GM12864 (cell line): ENCODE measurements at places on chromosomes 5 and 9.

GRCh38 chr5:68329554-68330255 is 114.1 kb downstream of the PIK3R1 start:
- no peak for DNase-seq

DNA sequence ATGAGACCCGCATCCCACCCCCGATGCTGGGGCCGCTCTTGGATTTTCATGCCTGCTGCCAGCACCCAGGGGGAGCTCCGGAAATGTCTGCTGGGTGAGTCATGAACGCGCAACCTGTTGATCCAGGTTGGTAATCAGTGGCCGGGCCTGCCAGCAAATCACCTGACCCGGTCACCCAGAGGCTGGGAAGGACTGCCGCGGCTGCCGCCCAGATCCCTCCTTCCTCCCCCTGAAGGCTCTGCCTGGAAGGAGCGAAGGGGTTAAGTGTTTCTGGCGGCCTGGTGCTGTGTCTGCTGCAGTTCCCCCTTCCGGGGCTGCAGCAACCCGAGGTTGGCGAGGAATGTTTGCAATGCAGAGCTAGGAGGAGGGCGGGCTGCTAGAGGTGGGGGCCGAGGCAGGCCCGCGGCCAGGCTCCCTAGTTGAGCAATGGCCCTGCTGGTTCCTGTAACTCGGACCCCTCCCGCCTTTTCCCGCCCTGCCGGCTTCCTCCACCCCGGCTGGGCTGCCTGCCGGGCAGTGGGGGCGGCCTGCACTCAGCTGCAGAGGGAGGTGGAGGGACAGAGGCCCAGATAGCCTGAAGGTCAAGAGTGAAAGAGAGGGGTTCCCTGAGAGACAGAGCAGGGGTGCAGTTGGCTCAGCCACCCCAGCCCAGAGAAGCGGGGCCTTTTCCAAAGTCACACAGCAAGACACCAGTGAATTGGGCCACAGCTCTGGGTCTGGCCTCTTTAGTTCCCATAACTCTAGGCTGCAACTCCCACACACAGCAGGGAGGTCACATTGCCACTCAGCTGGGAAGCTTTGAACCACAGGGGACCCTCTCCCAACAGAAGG is 156.3 kb upstream of the IER5L start:
- no peak for DNase-seq

GRCh38 chr5:169522851-169523250 is 60.7 kb upstream of the SPDL1 start:
- no peak for DNase-seq

- no peak for DNase-seq
Observed at GRCh38 chr5:14505310-14506139, 76.1 kb upstream of the OTULINL start.

- no peak for DNase-seq
Observed at GRCh38 chr9:134321946-134322741, 4.1 kb upstream of the RXRA start.

DNA sequence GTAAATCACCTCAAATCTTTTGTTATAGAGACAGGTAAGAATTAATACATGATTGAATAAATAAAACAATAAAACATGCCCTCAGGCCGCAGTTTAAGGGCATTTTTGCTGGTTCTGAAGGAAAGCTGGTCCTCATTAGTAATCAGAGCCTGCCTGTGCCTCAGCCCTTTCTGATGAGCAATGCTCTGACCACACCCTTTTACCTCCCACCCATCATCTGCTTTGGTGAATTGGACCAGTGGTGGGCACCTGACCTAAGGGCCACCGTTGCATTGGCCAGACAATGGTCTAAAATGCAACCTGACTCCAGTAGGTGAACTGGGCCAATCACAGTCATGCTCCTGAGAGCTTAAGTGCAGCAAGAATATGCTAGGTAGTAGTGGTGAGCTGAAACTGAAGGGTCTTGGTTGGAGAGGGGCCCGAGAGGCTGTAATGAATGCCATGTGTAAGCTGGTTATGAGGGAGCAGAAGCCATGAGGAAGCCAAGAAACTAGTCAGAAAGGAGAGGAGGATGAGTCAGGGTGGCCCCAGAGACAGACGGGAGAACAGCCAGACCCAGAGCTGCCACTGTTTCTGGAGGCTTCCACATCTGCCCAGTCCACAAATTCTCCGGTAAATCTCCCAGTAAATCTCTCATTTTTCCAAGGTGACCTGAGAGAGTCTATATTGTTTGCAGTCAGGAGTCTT is 45.5 kb upstream of the ZSWIM6 start:
- no peak for DNase-seq

DNA sequence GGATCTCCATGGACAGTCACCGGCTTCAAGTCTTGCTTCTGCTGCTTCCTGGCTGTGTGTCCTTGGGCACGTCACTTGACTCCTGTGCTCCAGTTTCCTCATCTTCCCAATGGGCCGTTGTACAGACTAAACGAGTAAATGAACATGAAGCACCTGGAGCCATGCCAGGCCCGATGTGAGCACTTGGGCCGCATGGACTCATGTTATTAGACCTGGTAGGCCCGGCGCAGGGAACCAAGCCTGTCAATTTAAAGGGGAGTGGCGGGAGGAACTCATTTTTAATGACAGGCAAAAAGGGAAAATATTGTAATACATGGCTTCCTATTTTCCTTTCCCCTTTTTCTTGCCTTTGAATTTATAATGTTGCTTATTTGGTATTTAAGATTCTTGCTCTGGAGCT is 47.5 kb downstream of the TENT4A start:
- DNase-seq, result no peak

GRCh38 chr5:170534941-170535340 is 31.1 kb downstream of the KCNIP1 start:
- no peak for DNase-seq

DNA sequence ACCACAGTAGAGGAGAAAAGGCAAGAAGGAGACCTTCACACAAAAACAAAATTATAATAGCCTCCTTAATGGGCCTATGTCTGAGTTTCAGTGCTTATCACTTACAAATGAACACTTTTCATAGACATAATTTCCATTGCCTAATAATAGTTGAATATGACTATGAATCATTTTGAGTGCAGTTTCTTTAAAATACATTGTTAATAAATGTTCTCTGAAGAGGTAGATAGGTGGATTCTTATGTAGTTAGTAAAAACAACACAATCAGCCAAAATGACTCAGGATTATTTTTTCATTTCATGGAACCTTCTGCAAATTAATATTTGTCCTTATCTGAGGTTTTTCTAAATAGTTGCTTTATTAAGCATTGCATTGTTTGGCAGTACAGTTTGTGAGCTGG is 45.6 kb downstream of the DAPK1 start:
- DNase-seq, result no peak
